NCI-H446 treated with DMSO at 0.1 percent for 48 hours (cell line): ENCODE measurements at places on chromosomes 3 and 15.

GRCh38 chr15:82715003-82715402, 5.3 kb upstream of the AP3B2 start:
- no peak for DNase-seq

GRCh38 chr3:127628426-127628787, 578 bp upstream of the PODXL2 start:
- DNase-seq = no peak

- DNase-seq = no peak
These were observed 105.9 kb upstream of the AGBL1 start for GRCh38 chr15:85973584-85974347.

- no peak for DNase-seq
These were observed 1.5 kb downstream of the MYL3 start for GRCh38 chr3:46861605-46862368.

DNA sequence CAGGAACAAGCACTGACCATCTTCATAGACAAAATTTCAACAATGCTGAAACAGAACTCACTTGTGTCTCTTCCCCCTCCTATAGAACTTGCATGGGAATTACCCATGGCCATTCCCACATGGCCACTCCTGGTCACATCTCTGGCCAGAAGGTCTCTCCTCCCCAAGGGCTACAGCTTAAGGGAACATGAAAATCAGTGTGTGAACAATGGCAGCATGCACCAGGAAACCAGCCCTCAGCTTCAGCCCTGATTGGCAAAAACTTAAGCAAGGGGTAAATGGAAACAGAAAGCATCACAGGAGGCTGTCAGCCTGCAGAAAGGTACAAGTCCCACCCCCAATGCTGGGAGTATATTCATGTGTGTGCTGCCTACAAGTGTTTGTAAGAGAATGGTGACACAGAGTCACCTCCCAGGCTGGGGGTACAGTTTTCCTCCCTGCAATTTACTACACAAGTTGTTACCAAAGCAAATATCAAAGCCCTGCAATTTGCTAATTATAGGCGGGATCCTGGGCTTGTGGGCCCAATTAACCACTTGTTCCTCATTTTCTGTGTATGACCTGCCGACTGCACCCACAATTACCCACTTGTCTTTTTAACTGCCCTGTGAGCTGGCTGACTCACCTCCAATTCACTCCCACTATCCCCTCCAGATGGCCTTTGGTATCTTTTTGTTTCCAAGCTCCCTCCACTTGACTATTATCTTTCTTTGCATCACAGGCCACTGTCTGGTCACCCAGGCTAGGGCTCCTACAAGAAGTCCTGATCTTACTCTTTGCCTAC, 84.4 kb upstream of the HES1 start:
- DNase-seq = no peak

DNA sequence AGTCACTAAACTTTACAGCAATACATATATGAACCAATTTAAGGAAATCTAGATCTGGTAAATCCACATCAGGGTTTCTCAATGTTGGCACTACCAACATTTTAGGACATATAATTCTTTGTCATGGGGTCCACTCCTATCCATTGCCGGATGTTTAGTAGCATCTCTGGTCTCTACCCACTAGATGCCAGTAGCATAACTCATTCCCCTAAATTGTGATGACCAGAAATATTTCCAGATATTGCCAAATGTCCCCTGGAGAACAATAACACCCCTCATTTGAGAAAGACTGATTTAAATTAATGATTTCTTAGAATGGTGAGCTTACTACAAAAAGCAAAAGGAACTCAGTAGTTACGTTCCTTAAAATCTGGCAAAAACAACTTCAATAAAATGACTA, 23.1 kb upstream of the ANKRD28 start:
- no peak for DNase-seq

- DNase-seq = no peak
These were observed 21.0 kb upstream of the NFKBIZ start for GRCh38 chr3:101828276-101828675.
